ENCODE measurements at places on chromosomes 1 and 21. TPM values are rescaled to one million over a fixed set of nuclear protein-coding genes. Genes with fewer than 3 reads are reported as not detected.

DNAJC6 gene
- 11.9 TPM for total RNA-seq

PALMD gene
- total RNA-seq: 63.3 TPM

KLHDC9 gene
- total RNA-seq: 0.93 TPM

SAMD13 gene
- 1.5 TPM for total RNA-seq

OR14K1 gene
- total RNA-seq: not detected

Data from dermis blood vessel endothelial cell (primary cell).